ENCODE measurements at places on chromosomes 6 and 20.

DNA sequence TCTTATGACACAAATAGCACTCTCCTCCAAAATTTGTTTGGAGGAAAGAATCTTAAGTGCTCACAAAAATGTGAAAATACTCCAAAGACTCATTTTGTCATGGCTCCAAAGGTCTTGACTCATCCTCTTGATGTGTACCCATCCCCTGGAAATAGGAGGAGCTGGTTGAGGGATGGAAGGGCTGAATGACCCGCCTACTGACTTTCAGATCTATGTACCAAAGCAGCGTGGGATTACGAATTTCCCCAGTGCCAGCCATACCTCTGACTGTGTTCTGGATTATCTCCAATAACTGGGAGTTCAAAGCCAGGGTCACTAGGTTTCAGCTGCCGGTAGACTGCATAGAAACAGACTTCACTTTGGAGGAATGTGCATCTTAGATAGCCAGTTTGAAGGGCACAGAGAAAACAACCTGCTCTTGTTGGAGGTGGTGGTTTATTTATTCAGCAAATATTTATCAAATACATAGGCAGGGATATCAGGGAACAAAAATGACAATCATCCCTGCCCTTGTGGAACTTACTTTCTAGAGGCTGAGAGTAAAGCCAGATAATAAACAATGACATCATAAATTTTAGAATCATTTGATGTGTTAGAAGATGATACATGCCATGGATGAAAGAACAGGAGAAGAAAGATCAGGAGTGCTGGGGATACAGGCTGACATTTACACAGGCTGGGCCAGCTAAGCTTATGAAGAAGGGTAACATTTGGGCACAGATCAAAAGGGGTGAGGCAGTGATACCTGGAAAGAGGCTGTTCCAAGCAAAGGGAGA, 246.6 kb downstream of the TBXT start:
- no peak for DNase-seq

DNA sequence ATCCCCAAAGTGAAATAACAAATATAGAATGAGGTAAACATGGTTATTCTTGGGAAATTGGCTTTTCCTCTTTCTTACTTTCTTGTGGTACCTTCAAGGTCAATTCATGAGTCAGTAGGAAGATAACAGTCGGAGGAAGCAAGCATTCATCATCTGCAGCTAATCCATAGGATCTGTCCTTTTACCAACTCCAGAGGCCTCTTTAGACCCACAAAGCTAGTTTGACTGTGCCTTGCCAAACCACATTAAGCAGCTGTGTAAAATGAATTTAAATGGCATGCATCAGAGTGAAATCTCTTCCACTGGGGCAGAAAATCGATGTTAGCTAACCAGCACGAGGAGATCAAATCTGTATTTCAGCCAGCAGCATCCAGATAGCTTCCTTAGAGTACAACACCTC, 171.3 kb downstream of the TMEM242 start:
- peak; percentile 14 for DNase-seq

DNA sequence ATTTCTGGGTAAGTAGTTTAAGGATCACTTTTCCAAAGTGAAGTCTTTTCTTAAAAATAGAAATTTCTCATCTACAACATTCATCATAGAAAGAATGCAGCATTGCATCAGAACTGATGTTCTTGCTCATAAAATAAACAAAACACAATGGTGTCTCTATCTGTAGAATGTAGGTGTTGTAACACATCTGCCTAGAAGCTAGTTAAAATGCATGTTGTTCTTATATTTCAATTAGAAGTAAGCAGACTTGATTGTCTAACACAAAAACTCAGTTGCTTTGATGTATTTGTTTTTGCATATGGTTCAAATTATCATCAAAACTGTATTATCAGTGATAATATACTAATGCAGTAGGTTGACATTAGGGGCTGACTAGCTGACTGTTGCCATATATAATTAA, 654.7 kb upstream of the FLRT3 start:
- DNase-seq = no peak

DNA sequence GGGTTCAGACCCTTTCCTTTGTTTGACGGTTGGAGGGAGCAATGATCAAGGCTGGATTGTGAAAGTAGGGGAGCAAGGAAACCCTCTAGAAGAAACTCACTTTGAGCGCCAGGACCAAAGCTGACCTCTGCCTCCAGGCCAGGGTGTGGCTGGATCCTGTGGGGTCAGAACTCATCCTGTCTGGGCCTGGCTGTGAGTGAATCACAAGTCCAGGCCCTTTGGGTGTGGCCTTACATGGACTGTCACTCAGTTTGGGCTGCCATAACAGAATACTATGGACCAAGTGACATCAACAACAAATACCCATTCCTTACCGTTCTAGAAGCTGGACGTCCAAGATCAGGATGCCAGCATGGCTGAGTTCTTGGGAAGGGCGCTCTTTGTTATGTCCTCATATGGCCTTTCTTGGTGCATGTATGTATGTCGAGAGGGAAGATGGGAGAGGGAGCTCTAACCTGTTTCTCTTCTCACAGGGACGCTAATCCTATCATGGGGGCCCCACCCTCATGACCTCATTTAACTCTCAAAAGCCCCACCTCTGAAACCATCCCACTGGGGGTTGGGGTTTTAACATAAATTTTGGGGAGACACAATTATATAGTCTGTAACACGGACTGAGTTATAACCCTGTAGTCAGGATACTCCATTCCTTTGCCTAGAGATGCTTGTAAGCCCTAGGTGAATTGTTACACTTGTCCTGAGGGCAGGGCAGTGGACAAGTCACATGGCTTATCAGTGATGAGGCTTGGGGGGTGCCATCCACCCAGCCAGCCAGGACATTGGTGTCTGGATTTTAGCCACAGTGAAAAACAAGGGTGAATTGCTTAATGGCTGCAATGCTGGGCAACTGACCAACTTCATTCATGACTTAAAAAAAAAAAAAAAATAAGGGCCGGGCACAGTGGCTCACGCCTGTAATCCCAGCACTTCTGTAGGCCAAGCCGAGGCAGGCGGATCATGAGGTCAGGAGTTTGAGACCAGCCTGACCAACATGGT, 80.0 kb downstream of the TRMT11 start:
- no peak for DNase-seq

- peak; percentile 59 for DNase-seq
Observed at GRCh38 chr6:138815797-138816528, 20.1 kb downstream of the ECT2L start.

- DNase-seq = no peak
Observed at GRCh38 chr6:24296944-24297343, 60.9 kb downstream of the DCDC2 start.

GRCh38 chr6:39992861-39993622, 58.8 kb upstream of the MOCS1 start:
- no peak for DNase-seq

GRCh38 chr6:69795469-69796072, 1.2 kb downstream of the LMBRD1 start:
- DNase-seq = no peak

- DNase-seq = no peak
Observed at GRCh38 chr6:85193339-85193738, 256.5 kb upstream of the NT5E start.

DNA sequence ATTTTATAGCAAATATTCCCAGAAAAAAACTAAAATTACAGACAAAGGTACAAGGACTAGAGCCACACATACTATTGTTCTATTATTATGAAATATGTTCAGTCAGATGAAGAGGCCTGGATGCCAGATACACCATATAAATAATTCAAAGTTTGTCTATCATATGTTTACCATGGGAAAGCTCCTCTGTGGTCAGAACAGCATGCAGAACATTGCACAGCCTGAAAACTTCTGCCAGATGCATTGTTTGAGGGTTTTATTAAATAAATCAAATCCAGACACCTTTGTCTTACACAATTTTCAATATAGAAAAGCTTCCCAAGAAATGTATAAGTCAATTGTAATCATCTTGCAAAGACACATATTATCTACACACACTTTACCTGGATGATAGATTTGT, 35.0 kb upstream of the COL21A1 start:
- DNase-seq = no peak

GRCh38 chr20:11850901-11851300, 66.8 kb upstream of the BTBD3 start:
- DNase-seq = no peak

DNA sequence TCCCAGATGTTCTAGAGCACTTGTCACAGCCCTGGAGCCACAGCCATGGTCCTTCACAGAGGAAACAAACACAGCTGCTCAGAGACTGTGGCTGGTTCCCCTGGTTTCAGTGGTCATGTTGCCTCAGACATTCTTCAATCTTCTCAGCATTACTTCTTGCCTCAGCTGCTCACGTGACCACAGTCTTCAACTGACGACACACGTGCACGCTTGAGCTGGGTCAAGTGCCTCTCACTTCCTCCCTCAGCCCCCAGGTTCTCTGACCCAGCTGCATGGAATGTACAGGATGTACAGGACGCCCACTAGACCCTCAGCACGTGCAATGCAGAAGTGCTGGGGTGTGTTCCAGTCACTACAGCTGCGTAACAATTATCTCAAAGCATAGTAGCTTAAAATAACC, 159.8 kb upstream of the GGTLC1 start:
- peak; percentile 13 for DNase-seq

DNA sequence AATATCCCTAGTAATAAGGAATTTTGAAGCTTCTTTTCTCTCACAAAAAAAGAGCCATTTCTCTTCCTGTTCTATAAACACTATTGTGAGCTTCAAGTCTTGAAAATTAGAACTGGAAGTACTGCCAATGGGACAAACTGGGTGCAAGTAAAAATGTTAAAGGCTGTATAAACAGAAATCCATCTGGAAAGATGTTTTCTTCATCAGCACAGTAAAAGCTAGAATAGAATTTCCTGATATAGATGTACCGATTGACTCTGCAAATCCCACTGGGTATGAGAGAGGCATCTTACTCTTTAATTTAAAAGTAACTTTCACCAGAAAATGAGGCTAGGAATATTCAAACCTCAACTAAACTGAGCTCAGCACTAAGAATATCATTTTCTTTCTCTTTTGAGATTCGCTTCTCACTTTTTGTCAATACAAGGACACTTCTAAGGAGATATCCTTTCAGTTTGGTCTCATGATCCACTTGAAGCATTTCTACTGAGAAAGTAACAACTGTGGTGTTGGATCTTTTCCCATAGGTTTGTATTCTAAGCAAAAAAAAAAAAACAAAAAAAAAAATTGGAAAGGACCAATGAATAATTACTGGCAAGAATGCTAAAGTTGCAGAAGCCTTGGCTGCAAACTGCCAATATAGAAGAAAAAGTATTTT, 169.0 kb upstream of the PRDM1 start:
- no peak for DNase-seq

DNA sequence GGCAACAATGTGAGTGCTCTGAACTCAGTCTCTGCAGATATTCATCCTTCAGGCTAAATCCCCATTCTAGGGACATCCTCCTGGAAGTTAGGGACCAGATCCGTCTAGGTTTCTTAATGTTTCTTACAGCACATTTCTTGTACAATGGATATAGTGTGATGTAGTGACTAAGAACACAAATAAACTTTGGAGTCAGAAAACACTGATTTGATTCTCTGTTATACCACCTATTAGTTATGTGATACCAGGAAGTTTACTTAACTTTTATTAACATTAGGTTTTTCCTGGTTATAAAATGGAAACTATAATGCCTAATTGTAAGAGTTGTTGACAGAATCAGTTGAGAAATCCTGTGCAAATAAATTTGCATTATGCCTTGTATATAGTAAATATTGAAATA, 57.6 kb upstream of the KCNQ5 start:
- DNase-seq = no peak

- no peak for DNase-seq
Observed at GRCh38 chr20:39876976-39877635, 811.9 kb downstream of the MAFB start.

GRCh38 chr6:15322781-15323536, 77.1 kb downstream of the JARID2 start:
- DNase-seq = no peak

DNA sequence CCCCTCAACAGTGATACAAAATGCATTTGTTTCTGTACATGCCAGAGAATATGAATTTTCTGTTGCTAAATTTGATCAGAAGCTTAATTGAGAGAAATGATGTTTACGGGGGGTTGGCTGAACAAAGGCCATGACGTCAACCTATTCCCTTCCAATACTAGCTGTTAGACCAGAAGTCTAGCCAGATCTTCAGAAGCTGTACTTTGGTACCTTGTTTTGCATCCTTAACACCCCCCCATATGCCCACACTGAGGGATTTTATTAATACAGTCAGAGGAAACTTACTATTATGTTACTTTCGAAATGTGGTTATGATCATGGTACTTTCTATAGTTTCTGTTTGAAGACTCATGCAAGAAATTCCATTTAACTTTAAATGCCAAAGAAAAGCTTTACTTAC, 3.1 kb downstream of the NCOA7 start:
- DNase-seq = peak; percentile 42

GRCh38 chr20:57386762-57387161, 4.4 kb upstream of the RBM38 start:
- DNase-seq = no peak

GRCh38 chr20:24437196-24438082, 32.0 kb upstream of the SYNDIG1 start:
- no peak for DNase-seq

DNA sequence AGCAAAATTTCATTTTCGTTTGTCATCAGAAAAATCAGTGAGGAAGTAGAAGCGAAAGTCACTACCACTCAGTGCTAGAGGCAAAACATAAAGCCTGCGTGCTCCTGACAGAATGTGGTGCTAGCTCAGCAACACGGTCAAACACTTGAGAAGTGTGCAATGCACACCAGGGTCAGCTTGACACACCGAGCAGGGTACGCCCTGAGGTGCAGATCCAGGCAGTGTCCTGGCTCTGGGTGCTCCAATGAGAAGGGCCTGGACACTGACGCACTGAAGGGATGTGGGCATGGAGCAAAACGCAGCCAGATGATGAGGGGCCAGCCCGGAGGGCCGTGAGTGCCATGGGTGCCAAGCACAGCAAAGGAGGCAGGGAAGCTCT, 5.9 kb downstream of the RNASET2 start:
- peak; percentile 47 for DNase-seq

- DNase-seq = no peak
Observed at GRCh38 chr6:146389740-146390139, 153.9 kb upstream of the RAB32 start.

DNA sequence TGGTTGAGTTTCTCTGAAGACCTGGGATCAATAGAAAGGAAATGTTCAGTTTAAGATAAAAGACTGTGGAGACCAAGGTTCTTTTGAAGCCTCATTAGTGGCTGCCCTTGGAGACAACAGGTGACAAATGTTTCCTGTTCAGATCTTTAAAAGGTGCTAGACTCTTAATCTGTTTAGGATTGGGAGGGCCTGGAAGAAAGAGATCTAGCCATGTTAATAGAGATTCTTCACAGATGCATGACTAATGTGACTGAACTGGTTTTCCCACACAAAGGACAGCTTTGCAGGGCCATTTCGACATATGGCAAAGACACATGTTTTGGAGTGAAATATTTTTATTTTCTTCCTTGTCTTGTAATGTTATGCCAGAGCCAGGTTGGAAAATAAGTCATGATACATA, 82.2 kb downstream of the WDR27 start:
- DNase-seq = no peak

GRCh38 chr20:12875510-12875909, 133.3 kb upstream of the SPTLC3 start:
- DNase-seq = no peak

GRCh38 chr20:64049878-64050260, 430 bp upstream of the SOX18 start:
- no peak for DNase-seq

GRCh38 chr6:42550277-42550676, 13.6 kb upstream of the UBR2 start:
- no peak for DNase-seq

GRCh38 chr6:2447931-2448330, 202.5 kb upstream of the GMDS start:
- DNase-seq = no peak

GRCh38 chr6:41424370-41425058, 89.1 kb downstream of the NCR2 start:
- DNase-seq = peak; percentile 75

GRCh38 chr6:25017486-25017885, 81.7 kb upstream of the RIPOR2 start:
- no peak for DNase-seq
